Aorta (tissue), 5 donors: ENCODE measurements at places on chromosomes 7 and 10. TPM values are rescaled to one million over a fixed set of nuclear protein-coding genes. Genes with fewer than 3 reads are reported as not detected.
A peak's percentile ranks its signal among the peaks of the same experiment; 100 is the strongest.

Gene PTPN12
- total RNA-seq = 128 TPM

Gene WNT8B
- not detected for total RNA-seq

Gene PGAM2
- total RNA-seq = 4.1 TPM

Gene COMTD1
- total RNA-seq = 14.3 TPM

- no peaks in the 10 kb centered on the region for H3K4me1 ChIP-seq
- peak; percentile 80 for DNase-seq
- H3K4me3 ChIP-seq = no peak overlapping the region
- H3K36me3 ChIP-seq = no peaks in the 10 kb centered on the region
Observed at GRCh38 chr7:5248201-5248885, 34.4 kb upstream of the SLC29A4 start.

- no peaks in the 10 kb centered on the region for H3K36me3 ChIP-seq
- no peaks in the 10 kb centered on the region for H3K4me1 ChIP-seq
- no peak for DNase-seq
- no peak overlapping the region for H3K4me3 ChIP-seq
- H3K27me3 ChIP-seq = no peaks in the 10 kb centered on the region
Observed at GRCh38 chr7:107118109-107118900, 50.5 kb upstream of the HBP1 start.

DNA sequence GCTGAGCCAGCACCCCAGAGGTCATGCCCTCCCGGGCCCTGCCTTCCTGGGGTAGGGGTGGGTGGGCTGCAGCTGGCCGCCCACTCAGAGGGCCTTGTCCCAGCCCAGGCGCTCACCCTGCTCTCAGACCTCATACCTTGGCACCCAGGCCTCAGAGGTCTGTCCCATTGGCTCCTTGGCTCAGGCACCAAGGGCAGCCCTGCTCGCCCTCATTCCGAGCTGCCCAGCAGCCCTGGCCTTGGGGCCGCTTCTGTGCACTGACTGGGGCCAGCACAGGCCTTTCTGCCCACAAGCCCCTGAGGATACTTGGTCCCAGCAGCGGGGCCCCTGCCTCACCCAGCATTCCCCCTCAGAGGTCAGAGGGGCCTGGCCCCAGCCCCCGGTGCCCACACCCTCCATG, 34.3 kb downstream of the YKT6 start:
- H3K27me3 ChIP-seq = no peaks in the 10 kb centered on the region
- DNase-seq = no peak
- no peak overlapping the region for H3K4me3 ChIP-seq
- no peaks in the 10 kb centered on the region for H3K36me3 ChIP-seq
- no peaks in the 10 kb centered on the region for H3K4me1 ChIP-seq

- H3K27ac ChIP-seq = no peak overlapping the region
- H3K4me1 ChIP-seq = no peaks in the 10 kb centered on the region
- no peak for DNase-seq
- H3K36me3 ChIP-seq = no peaks in the 10 kb centered on the region
Observed at GRCh38 chr10:9060314-9060713, 1005.8 kb downstream of the GATA3 start.

- H3K27me3 ChIP-seq = no peaks in the 10 kb centered on the region
- peaks cover 1% of the 10 kb centered on the region for H3K36me3 ChIP-seq
- no peak overlapping the region for H3K4me3 ChIP-seq
- no peak for DNase-seq
Observed at GRCh38 chr7:74236284-74236683, 17.9 kb downstream of the RFC2 start.

DNA sequence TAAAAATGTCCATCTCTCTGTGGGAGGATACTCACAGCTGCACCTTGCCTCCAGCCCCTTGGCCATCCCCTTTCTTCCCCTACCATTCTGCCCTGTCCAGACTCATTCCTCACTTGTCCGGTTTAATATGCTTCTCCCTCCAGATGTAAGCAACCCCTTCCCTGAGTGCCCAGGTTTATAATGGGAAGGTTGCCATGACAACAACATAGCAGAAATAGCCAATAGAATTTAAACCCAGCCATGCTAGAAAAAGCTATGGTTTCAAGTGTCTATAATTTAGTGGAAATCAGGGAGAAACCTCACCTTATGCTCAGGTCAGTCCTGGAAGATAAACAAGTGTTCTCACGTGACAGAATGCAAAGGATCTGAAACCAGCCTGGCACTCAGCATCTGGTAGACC, 196.0 kb upstream of the FZD8 start:
- H3K4me1 ChIP-seq = no peaks in the 10 kb centered on the region
- H3K36me3 ChIP-seq = no peaks in the 10 kb centered on the region
- DNase-seq = no peak
- no peak overlapping the region for H3K27ac ChIP-seq
- H3K4me3 ChIP-seq = no peak overlapping the region

GRCh38 chr10:78577712-78578111, 491.1 kb upstream of the ZMIZ1 start:
- no peak overlapping the region for H3K27ac ChIP-seq
- H3K36me3 ChIP-seq = no peaks in the 10 kb centered on the region
- no peak for DNase-seq
- H3K27me3 ChIP-seq = no peaks in the 10 kb centered on the region
- no peak overlapping the region for H3K4me3 ChIP-seq
